ENCODE measurements at places on chromosomes 7 and 10. TPM values are rescaled to one million over a fixed set of nuclear protein-coding genes. Genes with fewer than 3 reads are reported as not detected.
A peak's percentile ranks its signal among the peaks of the same experiment; 100 is the strongest.

- no peaks in the 10 kb centered on the region for H3K36me3 ChIP-seq
- DNase-seq, result no peak
- H3K4me3 ChIP-seq, result no peak overlapping the region
These were observed 3.0 kb upstream of the LIPK start for GRCh38 chr10:88702848-88703597.

DNA sequence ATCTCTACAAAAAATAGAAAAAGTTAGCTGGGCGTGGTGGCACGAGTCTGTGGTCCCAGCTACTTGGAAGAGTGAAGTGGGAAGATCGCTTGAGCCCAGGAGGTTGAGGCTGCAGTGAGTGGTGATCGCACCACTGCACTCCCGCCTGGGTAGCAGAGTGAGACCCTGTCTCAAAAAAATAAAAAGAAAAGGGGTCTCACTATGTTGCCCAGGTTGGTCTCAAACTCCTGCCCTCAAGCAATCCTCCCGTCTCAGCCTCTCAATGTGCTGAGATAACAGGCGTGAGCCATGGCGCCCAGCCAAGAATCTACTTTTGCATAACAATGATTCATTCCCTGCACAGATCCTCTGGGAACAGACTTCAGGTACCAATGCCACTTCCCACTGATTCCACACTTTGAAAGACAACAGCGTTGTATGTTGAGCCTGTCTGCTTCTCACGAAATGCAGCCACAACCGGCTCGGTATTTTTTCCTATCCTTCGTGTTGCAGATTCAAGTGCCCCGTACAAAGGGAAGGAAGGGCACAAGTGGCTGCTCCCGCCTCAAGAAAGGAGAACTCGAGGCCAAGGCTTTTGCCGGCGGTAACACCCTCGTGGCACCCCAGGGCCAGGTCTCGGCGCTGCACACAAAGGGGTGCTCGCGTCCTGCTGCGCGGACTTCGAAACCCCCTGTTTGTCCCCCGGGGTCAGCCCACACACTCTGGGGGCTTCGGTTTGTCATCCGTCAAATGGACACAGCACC is 745 bp downstream of the DAGLB start:
- peaks cover 33% of the 10 kb centered on the region for H3K4me1 ChIP-seq
- DNase-seq, result peak; percentile 45
- peaks cover 36% of the 10 kb centered on the region for H3K36me3 ChIP-seq
- peak overlapping the region; percentile 81 for H3K4me3 ChIP-seq

- H3K4me1 ChIP-seq, result no peaks in the 10 kb centered on the region
- H3K36me3 ChIP-seq, result no peaks in the 10 kb centered on the region
- no peak for DNase-seq
- H3K4me3 ChIP-seq, result no peak overlapping the region
- H3K27ac ChIP-seq, result no peak overlapping the region
These were observed 517.8 kb downstream of the GRID1 start for GRCh38 chr10:85848756-85849155.

- no peaks in the 10 kb centered on the region for H3K36me3 ChIP-seq
- H3K4me1 ChIP-seq, result peaks cover 11% of the 10 kb centered on the region
- DNase-seq, result no peak
- H3K27me3 ChIP-seq, result no peaks in the 10 kb centered on the region
- no peak overlapping the region for H3K4me3 ChIP-seq
These were observed 202.4 kb upstream of the NEBL start for GRCh38 chr10:21099291-21100062.

DNA sequence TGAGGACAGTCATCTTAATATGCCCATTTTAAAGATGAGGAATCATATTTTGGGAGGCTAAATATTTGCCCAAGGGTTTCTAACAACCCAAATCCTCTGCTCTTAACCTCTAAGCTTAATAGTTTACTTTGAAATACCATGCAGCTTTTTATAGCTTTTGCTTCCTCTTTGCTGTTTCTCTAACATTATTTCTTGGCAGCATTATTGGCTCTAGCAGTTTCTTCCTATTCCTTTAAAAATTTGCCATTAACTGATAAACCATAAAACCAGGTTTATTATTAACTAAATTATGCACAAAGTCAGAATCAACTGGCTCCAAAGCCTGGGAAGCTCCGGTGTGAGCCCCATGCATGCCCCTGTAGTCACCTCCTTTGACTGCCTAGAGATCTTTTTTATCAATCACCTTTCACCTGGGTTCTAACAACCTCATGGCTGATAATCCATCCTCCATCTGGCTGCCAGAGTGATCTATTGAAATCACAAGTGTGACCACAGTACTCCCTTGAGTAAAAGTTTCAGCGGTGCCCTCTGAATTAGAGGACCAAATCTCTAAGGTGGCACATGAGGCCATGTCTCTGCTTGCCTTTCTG is 62.4 kb downstream of the ITGB8 start:
- no peak overlapping the region for H3K4me3 ChIP-seq
- H3K27me3 ChIP-seq, result no peaks in the 10 kb centered on the region
- no peak for DNase-seq
- H3K36me3 ChIP-seq, result no peaks in the 10 kb centered on the region
- no peak overlapping the region for H3K27ac ChIP-seq
- H3K4me1 ChIP-seq, result no peaks in the 10 kb centered on the region

DNA sequence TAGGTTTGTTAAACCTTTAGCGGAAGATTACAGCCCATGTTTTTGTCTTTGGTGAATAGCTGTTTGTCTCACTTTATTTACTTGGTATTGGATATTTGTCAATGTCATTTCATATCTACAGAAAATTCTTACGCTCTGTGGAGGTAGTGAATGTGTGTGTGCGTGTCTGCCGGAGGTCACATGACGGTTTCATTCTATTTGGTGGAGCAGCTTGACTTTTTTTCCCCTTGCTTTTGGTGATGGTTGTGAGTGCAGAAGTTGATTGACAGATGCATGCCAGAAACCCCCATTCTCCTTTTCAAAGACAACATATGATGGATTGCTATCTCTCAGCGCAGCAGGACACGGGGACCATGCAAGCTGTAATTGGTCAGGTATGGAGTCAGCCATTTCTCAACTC is at the start of gene POU6F2:
Gene POU6F2 (plus strand): TSS at position 225 of the 400 bp plus-strand sequence. CDS start 45 bp downstream, at position 270.
- DNase-seq, result no peak
- peaks cover 93% of the 10 kb centered on the region for H3K27me3 ChIP-seq
- no peak within 1 kb of the TSS for H3K4me3 ChIP-seq
- H3K27ac ChIP-seq, result no peak within 1 kb of the TSS
- no peaks in the 10 kb centered on the region for H3K36me3 ChIP-seq

DNA sequence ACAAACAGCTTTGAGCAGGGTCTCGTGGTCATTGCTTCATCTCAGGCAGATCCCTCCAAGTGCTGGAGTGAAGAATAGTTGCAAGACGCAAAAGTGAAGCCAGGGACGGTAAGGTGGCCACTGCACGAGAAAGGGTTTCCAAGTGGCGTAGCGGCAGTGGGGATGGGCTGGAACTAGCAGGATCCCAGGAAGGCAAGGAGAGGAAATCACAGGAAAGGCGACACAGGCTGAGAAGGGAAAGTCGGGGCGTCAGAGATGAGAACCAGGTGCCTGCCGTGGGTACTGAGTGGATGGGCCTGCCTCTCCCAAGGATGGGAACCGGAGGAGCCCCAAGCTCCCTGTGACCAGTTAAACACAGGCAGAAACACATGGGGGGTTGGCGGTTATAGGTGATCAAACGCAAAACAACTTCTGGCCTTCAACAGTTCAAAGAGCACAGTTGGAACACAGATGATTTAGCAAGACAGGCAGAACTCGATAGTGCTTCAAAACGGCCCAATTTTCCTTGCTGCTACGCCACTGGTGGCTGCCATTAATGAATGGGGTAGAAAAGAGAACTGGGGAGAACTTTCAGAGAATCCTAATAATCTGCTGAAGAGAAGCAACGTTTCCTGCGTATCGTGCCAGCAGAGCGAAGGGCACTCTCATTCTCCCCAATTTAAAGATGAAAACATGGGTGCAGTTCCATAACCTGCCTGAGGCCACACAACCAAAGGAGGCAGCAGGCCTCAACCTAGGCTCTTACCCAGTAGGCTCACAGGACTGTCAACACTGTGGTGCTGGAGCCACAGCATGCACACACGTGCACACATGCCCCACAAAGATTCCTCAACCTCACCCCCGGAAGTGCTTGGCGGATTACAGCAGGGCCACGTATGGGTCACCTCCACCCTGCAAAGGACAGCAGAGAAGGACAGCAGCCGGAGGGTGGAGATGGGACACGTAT is 61.9 kb downstream of the MAD1L1 start:
- H3K27ac ChIP-seq, result no peak overlapping the region
- H3K4me3 ChIP-seq, result no peak overlapping the region
- no peaks in the 10 kb centered on the region for H3K27me3 ChIP-seq
- peaks cover 37% of the 10 kb centered on the region for H3K4me1 ChIP-seq

- no peak for DNase-seq
- H3K4me1 ChIP-seq, result no peaks in the 10 kb centered on the region
- peaks cover 75% of the 10 kb centered on the region for H3K27me3 ChIP-seq
- H3K4me3 ChIP-seq, result no peak overlapping the region
These were observed 124.4 kb upstream of the TCERG1L start for GRCh38 chr10:131435760-131436457.

DNA sequence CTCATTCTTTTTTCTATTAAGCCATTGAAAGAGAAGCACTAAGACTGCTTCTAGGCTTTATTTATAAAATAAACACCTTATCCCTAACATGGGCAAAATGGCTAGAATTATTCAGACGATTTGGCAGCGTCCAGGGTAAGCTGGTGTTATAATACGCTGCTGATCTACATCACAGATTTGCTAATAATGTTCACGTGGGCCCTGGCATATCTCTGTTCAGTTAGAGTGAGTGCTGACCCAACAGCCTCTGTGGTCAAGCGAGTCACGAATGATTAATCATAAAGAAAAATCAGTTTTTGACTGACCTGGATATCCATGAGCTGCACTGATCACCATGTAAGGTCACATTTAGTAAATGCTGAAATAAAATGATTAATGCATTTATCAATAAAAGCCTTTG is 28.4 kb upstream of the CBLL1 start:
- no peak overlapping the region for H3K27ac ChIP-seq
- no peaks in the 10 kb centered on the region for H3K36me3 ChIP-seq
- H3K27me3 ChIP-seq, result no peaks in the 10 kb centered on the region

DNA sequence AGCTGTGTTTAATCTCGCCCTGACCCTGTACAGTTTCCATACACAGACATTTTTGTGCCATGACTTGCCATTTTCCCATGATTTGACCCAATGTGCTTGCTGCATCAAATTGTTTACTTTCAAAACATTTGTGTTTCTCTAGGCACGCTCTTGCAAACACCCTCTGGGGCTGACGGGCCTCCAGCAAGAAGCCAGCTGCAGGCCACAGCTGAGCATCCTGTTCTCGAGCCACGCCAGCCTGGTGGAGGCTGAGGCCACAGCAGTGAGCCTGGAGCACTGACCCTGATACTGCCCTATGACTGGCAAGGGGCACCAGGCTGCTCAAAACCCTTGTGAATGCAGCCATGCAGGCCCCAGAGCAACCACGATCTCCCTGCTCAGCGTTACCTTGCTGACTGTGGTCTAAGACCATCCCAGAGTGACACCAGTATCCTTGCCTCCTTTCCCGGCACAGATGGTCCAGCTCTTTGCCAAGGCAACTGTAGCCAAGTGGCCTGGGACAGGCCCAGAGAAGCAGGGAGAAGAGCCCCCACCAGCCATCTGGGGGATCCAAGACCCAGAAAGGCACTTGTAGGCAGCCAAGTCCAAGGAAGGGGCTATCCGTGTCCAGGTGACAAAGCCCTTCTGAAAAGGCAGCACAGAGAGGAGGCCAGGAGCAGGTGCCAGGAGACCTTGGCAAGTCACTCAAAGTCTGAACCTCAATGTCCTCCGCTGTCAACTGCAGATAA is 78.5 kb downstream of the OAT start:
- peaks cover 8% of the 10 kb centered on the region for H3K27me3 ChIP-seq
- DNase-seq, result no peak
- no peak overlapping the region for H3K27ac ChIP-seq

DNA sequence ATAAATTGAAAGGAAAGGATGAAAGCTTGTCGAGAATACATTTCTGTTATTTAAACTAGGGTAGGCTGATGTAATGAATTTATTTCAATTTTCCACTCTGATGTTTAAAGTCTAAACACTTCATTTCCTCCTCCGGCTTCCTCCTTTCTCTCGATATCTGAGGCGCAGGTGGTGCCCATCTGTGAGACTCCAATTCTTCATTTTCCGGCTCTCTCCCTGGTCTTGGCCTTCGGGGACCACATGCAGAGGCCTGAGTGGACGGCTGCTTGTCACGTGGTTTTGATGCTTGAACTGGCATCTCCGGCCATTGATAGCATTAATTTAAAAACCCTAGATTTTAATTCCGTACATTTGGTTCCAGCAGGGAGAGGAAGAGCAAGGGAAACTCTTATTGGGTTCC is 5.8 kb upstream of the ADARB2 start:
- no peak overlapping the region for H3K4me3 ChIP-seq
- no peak overlapping the region for H3K27ac ChIP-seq
- no peaks in the 10 kb centered on the region for H3K36me3 ChIP-seq

- no peak overlapping the region for H3K27ac ChIP-seq
- no peaks in the 10 kb centered on the region for H3K27me3 ChIP-seq
- DNase-seq, result no peak
These were observed 68.6 kb upstream of the IMMP2L start for GRCh38 chr7:111630862-111631261.

The EMX2 gene
- total RNA-seq, result 0.25 TPM

The PPRC1 gene
- 12.1 TPM for total RNA-seq

The CDH23 gene
- total RNA-seq, result 4.5 TPM

The DUSP5 gene
- total RNA-seq, result 15.0 TPM

The FAM180A gene
- total RNA-seq, result 19.7 TPM

The RBP3 gene
- not detected for total RNA-seq
